NCI-H1105 (cell line): ENCODE measurements at places on chromosomes 2 and 18.

DNA sequence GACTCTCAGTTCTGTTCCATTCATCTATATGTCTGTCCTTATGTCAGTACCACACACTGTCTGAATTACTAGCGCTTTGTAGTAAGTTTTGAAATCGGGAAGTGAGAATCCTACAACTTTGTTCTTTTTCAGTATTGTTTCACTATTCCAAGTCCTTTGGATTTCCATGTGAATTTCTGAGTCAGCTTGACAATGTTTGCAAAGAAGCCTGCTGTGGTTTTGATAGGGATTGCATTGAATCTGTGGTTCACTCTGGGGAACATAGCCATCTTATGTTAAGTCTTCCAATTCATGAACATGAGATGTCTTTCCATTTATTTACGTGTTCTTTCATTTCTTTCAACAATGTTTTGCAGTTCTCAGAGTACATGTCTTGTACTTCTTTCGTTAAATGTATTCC is 15.0 kb downstream of the SLC3A1 start:
- no peak for DNase-seq

DNA sequence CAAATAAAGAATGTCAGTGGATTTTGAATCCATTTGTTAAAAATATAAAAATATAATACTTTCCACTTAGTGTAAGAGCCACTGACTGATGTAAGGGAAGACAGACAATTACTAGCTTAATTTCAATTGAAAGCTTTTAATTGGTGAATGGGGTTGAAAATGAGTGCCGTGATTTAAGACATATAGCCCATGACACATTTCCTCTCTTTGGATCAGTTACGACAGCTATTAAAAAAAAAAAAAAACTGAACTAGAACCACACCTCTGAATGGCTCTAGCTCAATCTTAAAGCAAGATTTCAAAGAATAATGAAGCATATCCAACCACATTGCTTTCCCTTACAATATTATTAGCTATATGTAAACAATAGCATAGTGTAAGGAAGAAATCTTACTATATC is 44.0 kb downstream of the CIB4 start:
- DNase-seq: no peak

DNA sequence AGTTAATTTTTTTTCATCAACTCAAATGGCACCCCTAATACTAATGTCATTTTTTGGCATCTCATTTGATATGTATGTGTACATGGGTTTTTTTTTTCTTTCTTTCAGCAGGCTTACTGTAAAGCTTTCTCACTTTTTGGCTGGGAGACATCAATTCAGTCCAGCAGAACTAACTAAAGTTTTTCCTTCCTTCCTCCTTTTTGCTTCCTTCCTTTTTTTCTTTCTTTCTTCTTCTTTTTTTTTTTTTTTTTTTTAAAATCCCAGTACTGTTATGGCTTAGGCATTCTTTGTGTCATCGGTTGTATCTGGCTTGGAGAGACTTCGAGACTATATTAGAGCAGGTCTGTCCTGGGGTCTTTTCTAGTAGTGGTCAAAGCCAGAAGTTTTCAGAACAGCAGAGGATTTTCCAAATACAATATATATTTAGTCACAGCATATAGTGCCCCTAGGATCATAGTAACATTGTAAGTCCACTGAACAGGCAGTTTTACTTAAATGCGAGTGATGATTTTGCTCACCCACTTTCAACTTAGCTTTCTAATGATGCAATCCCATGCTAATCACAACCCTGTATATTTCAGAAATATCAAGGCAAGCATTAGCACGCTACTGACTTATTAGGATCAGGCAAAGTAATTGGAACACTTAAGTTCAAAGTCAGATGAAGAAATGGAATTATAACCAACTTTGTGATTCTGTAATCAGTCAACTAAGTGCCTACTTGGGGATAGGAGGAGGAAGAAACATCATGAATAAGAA is 4.0 kb downstream of the KLHL29 start:
- no peak for DNase-seq

- DNase-seq: peak; percentile 70
Observed at GRCh38 chr2:26847655-26848335, at the start of gene DPYSL5. TSS of gene DPYSL5 (plus strand) at chr2:26848132. CDS start at chr2:26898500, 50,368 bp downstream.

GRCh38 chr2:65366595-65367125 is 65.7 kb downstream of the SPRED2 start:
- no peak for DNase-seq

DNA sequence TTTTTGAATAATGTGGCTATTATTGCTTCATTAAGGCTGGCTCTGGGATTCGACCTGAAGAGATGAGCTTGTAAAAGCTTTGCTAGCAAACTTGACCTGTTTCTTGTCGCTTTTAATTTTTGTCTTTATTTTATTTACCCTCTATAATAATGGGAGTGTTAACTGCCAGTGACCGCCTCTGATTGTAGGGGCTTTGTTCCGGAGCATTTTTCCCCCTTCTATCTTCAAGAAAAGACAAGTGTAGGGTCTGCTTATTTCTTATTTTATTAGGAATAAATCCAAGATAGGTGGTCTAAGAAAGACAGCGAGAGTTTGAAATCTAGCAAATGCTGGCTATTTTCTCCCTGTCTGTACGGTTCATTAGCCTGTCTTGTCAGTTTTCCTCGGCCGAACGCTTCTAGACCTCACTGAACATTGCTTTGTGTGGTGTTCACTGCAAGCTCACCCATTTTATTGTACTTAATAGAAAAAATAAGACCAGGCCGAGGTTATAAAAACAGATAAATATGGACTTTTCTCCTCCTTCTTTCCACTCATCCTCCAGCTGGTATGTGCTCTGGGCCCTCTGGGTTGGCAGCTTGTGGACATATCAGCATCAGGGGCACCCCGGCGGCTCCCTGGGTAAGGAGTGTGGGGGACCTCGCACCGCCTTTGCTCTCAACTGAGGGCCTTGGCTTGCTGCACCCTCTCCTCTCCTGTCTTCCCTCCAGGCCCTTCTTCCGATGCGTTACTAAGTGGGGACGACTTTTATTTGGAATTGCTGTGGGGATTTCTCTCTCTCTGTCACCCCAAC is 8.5 kb downstream of the MEIS1 start:
- no peak for DNase-seq

- no peak for DNase-seq
Observed at GRCh38 chr2:222042666-222043065, 256.1 kb downstream of the PAX3 start.

DNA sequence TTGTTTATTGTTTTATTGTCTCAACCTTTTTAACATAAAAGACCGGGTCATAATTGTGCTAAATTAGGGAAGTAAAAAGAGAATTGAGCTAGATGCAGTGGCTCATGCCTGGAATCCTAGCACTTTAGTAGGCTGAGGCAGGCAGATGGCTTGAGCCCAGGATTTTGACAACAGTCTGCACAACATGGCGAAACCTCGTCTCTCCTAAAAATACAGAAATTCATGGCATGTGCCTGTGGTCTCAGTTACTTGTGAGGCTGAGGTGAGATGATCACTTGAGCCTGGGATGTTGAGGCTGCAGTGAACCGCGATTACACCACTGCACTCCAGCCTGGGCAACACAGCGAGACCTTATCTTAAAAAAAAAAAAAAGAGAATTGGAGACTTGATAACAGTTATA is 104.2 kb upstream of the TTC27 start:
- no peak for DNase-seq

DNA sequence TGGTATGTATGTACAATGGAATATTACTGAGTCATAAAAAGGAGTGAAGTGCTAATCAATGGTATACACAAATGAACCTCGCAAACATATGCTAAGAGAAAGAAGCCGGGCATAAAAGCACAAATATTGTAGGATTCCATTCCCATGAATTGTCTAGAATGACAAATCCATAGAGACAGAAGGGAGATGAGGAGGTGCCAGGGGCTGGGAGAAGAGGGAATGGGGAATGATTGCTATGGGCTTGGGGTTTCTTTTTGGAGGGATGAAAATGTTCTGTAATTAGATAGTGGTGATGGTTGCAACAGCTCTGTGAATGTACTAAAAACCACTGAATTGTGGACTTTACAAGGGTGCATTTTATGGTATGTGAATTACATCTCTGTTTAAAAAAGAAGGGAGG is 73.5 kb downstream of the GLI2 start:
- DNase-seq: no peak

DNA sequence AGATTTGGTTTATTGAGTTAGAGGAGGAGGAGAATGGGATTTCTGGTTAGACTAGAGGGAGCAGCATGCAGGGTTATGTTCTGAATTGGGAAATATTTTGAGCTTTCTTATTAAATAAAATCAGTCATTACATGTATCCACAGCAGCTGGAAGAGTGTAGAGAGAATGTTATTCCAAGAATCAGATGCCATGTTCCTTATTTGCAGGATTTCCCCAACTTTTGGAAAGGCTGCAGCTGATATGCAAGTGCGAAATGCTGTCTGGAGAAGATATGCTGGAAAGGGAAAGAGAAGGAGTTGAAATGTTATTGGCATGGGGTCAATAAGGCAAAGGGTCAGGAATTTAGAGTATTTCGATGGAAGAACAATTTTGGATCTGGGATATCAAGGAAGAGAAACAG is 255.8 kb downstream of the MTX2 start:
- no peak for DNase-seq

DNA sequence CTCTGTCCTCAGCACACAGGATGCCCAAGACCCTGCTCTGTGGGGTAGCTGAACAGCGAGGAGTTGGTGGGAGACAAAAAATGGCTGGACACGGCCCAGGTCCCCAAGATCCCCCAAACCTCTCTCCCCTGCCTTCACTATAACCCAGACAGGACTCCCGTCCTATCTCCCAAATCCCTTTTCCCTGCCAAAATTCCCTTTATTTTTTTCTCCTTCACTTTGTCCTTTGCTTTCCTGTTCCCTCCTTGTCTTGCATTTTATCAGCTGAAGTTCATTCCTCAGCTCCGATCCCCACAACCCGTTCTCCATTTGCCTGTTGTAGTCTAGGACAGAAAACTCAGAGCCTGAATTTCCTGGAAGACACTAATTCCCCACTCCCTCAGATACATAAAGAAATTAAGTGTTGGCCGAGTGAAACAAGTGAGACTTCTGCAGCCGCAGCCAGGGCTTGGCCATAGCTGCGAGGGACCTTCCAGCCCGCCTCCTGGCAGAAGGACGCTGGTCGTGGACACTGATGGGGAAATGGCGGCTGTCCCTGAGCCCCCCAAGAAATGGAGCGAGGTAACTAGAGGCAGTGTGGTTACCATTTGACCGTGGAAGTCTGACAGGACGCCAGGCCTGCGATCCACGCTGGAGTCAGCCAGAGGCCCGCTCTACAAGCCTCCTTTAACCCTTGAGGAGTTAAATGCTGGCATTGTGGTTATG is 173.6 kb downstream of the BCL2 start:
- no peak for DNase-seq

DNA sequence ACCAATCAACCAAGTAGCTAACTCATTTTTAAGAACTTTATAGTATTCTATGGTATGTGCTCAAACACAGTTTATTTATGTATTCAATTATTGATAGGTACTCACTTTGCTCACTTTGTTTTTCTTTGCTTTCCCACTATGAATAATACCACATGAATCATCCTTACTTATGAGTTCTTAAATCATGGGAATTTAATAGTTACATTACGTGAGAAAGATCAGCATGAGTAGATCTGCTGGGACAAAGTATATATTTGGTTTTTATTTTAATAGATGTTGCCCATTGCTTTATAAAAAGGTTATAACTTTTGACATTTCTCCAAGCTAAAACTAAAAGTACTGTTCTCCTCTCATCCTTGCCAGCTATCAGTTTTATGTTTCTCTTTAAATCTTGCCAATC is 390.7 kb downstream of the LRATD1 start:
- no peak for DNase-seq

DNA sequence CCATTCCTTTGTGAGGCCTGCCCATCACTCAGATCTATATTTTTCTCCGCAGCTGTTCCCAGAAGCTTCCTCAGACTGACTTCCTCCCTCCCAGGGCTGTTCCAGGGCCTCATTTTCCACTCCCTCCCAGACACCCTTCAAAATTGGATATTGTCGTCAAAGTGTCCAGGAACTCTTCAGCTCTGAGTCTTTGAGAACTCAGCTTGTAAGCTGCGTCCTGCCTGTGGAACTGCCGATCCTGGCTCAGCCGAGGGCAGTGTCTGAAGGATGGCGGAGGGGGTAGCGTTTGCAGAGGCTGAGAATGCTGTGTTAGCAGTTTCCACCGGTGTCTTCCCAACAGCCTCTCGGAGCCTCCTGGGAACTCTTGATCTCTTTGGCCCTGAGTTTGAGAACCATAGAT is 27.1 kb downstream of the NCK2 start:
- DNase-seq: no peak

DNA sequence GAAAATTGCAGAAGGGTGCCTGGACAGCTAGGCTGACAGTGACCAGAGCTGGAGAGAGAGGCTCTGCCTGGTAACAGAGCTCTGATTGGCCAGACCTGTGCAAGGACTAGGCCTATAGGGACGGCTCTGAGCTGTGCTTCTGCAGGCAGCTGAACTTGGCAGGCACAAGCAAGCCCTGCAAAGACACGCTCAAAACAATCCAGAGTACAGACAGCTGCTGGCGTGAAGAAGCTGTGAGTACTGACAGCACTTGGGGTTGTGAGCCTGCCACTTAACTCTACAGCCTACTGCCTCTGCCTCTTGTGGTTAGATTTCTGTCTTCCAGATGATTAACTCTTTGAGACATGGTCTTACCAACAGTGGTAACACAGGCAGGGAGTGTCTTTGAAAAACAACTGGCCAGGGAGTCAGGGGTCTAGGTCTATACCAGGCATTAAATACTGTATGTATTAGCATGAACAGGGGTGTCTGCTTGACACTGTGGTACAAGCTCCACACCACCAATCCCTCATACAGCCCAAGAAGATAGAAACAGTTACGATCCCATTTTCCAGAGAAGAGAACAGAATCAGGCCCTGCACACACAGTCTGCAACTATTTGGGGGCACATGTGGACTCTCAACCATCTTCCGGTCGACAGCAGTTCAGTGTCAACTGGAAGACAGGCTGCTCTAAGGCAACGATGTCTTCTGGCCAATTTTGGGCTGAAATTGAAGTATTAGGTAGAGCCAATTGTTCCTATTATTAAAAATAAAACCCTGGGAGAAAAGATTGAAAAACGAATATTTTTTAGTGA is 568.4 kb downstream of the TNS1 start:
- DNase-seq: peak; percentile 86

DNA sequence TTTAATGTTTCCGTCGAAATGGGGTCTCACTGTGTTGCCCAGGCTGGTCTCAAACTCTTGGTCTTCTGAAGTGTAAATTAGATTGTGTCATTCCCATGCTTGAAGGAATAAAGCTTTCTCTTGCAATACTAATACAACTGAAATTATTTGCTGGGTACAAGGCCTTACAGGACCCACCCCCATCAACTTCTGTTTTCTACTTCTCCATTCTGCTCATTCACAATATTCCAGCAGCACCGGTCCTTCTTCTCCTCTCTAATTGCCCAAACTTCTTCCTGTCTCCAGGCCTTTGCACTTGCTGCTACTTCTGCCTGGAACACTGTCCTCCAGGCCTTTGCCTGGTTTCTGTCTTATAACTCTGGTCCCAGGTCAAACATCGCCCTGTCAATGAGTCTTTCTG is 73.8 kb downstream of the APOB start:
- no peak for DNase-seq

- no peak for DNase-seq
Observed at GRCh38 chr18:5066380-5066977, 130.6 kb downstream of the AKAIN1 start.
